ENCODE measurements at places on chromosomes 1 and 21. TPM values are rescaled to one million over a fixed set of nuclear protein-coding genes. Genes with fewer than 3 reads are reported as not detected.

Gene EDN2
- total RNA-seq = 5.1 TPM

Gene PLPP3
- 191 TPM for total RNA-seq

Gene AMY1C
- 0.21 TPM for total RNA-seq

Gene C1orf141
- total RNA-seq = not detected

Gene PCSK9
- total RNA-seq = 1.3 TPM

Gene RNU1-4
- under 0.01 TPM for total RNA-seq

Gene MTARC2
- total RNA-seq = 13.3 TPM

Gene ADGRB2
- total RNA-seq = 7.9 TPM

Gene OLFM3
- 0.92 TPM for total RNA-seq

Gene MAN1C1
- 8.7 TPM for total RNA-seq

Gene OPTC
- total RNA-seq = not detected

Gene PPP1R15B
- total RNA-seq = 45.1 TPM

Gene RYR2
- 2.4 TPM for total RNA-seq

Gene TEX38
- not detected for total RNA-seq
